ENCODE measurements at places on chromosomes 7 and 10.

- no peak for DNase-seq
Observed at GRCh38 chr7:17929647-17930395, 10.5 kb downstream of the SNX13 start.

- no peak for DNase-seq
Observed at GRCh38 chr7:10707519-10707918, 266.2 kb upstream of the PHF14 start.

DNA sequence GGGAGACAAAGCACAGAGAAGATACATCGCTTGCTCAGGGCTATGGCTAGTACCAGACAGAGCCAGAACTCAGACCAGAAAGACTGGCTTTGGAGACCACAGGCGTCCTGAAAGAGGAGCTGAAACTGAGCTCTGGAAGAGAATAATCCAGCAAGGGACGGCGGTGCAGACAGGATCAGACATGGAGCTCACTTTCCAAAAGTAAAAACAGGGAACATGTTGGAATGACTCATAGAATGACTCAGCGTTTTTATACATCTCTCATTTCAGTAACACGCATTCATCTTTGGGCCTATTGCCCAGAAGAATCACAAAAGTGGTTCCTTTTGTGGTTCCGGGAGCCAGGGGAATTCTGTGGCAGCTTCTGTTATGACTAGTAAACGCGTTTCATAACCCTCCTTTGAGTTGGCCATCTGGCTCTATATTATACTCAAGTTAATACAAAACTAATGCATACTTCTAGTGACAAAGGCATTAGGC is 37.2 kb downstream of the PLEKHS1 start:
- DNase-seq = no peak

GRCh38 chr10:42615419-42615818 is 23.0 kb downstream of the ZNF33B start:
- DNase-seq = no peak

- DNase-seq = no peak
Observed at GRCh38 chr7:1691601-1692514, 21.8 kb downstream of the ELFN1 start.

GRCh38 chr7:26293569-26294308 is 2.1 kb downstream of the SNX10 start:
- DNase-seq = no peak

DNA sequence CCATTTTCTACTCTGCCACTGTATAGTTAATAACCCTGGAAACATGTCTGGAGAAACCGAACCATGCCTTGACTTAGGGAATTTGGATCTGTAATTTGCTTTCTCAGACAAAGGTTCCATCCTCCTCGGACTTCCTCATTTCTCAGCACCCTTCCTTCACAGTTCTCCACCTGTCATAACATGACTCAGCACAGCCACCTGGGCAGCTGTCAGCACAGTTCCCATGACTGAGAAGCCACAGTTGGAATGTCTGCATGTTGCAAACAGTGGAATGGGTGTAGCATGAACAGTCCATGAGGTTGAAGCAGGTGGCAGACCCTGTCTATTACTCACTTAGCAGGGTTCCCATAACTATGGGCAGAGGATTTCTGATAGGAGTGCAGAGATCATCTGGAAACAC is 634 bp upstream of the OR9A4 start:
- DNase-seq = no peak

DNA sequence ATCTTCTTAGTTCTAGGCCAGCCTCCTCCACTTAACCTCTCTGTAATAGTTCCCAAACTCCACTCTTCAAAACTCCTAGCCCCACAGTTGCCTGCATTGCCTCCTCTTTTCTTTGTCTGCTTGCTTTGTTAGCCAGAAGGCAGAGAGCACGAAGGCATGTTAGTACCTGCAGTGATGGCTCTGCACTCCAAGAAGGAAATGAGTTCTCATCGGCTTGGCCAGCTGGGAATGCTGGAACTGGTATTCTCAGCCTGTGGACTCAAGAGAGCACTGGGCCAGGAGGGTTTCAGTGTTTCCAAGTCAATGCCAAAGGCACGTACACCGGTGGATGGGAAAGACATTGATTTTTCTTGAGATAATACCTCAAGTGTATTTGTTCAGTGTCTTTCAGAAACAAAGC is 66.3 kb upstream of the HABP2 start:
- DNase-seq = no peak

DNA sequence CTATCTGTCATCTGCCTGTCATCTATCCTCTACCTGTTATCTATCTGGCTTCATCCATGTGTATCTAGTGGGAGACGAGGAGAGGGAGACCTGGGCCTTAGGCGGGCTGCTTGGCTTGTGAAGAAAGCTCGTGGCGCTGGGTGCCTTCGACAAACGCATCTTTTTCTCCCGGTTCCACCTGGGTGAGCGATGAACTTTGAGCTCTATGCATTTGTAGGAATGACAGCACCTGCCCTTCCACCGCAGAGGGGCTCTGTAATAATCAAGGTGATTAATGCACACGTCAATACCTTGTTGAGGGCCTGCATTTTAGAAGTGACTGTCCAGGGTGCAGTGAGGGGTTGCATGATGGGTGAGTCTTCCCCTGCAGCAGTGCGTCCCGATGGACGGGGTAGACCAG is 2.6 kb upstream of the VIPR2 start:
- DNase-seq = no peak

DNA sequence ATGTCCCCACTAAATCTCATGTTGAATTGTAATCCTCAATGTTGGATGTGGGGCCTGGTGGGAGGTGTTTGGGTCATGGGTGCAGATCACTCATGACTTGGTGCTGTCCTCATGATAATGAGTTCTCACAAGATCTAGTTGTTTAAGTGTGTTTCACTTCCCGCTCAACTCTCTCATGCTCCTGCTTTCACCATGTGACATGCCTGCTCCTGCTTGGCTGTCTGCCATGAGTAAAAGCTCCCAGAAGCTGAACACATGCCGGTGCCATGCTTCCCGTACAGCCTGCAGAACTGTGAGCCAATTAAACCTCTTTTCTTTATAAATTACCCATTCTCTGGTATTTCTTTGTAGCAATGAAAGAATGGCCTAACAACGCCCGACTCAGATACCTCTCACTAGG is 6.2 kb upstream of the PSTK start:
- no peak for DNase-seq

- no peak for DNase-seq
Observed at GRCh38 chr10:4058514-4059029, 273.6 kb upstream of the KLF6 start.

DNA sequence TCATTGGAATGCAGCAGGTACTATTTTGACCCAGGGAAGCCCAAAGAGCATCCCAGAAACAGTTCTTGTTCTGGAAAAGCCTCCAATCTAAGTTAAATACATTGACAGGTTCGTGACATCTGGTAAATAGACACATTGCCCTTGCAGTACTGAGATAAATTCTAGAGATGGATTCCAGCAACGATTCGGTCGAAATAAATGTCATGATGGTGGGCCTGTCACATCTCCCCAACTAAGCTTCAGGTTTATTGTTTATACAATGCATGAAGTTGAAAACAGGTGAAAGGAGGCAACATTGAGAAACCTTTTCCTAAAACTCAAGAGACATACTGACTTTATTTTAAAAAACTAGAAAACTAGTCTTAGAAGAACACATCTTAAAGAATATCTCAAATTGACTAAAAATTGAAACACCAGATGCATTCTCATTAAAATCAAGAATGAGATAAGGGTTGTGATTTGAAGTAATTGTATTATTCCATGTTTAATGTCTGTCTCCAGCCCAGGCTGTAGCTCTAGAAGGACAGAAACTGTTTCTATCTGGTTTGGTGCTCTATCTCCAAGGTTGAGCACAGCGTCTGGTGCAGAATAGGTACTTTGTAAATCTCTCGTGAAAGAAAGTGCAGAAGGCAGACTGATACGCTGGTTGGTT is 114.0 kb downstream of the CABCOCO1 start:
- DNase-seq = no peak

DNA sequence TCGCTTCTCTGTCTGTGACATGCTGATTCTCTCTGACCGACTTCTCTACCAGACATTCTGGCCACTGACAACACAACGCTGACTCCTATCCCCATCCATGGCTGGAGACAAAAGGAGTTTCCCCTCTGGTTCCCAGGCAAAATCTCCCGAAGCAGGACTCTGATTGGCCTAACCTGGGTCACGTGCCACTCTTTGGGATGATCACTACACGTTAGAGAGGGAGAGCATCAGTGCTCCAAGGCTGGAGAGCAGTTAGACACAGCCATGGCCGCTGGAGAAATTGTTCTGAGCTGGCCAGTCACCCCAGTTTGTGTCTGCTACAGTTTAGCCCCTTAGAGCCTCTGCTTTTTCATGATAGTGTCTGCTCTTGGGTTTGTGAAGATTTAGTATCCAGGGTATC is 38.9 kb downstream of the ADAMTS14 start:
- no peak for DNase-seq

DNA sequence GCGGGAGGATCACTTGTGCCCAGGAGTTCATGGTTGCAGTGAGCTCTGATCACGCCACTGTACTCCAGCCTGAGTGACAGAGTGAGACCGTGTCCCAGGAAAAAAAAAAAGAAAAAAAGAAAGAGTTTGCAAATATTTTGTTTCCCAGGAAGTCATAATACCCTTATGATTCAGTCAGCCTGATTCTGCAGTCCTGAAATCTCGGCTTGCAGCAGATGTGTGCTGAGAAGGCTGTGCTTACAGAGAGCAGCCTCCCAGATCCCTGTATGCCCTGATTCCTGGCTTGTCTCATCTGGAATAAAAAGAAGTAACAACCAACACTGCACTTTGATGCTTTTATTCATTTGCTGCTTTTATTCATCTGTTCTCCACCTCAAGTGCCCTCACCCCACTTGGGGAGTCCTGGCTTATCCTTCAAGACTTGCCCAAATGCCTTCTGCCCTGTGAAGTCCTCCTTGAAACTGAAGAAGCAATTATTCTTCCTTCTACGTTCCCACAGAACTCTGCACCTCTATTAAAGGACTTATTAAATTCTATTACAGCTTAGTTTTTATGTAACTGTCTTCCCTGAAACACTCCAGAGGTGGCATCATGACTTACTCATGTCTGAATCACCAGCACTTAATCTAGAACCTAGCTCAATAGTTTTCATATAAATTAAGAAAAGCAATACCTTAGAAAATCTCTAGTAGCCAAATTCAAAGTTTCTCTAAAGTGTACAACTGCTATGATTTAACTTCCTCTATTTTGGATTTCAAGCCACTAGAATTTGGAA is 27.7 kb upstream of the BPGM start:
- DNase-seq = no peak

GRCh38 chr7:835485-836401 is 3.5 kb downstream of the SUN1 start:
- no peak for DNase-seq

DNA sequence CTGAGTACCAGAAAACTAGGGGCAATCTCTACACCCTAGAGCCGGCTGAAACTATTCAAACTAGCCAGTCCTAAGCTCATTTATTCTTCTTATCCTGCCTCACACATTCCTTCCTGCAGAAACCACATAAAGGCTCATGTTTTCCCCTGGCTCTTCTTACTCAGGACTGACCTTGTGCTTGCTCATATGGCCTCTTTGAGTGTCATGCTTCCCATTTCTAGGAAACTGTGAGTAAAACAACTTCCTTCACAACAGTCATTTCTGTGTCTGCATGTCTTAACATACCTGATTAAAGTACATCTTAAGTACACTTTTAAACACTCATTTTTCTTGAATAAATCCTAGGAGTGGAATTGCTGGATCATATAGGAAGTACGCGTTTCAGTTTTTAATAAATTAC is 52.3 kb upstream of the KIAA1217 start:
- no peak for DNase-seq

DNA sequence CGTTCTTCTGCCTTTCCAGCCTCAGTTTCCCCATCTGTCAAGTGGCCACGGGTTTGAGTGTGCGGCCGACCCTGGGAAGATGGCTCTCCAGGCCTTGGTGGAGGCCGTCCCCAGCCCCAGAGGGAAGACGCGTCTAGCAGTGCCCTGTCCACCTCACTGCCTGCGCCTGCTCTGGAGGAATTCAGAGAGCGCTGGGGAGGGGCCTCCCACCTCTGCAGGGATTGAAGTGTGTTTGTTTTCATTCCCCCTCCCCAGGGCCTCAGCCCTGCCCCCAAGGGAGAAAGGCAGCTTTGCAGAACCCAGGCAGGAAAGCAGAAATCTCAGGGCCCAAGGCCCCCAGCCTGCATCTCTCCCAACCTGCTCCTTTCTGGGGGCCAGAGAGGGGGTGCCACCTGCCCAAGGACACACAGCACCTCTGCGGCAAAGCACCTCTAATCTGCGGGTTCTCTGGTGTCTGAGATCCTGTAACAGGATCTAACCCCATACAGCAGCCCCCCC is 91.0 kb downstream of the MICALL2 start:
- no peak for DNase-seq

- no peak for DNase-seq
Observed at GRCh38 chr7:28435732-28436378, 23.5 kb downstream of the CREB5 start.

DNA sequence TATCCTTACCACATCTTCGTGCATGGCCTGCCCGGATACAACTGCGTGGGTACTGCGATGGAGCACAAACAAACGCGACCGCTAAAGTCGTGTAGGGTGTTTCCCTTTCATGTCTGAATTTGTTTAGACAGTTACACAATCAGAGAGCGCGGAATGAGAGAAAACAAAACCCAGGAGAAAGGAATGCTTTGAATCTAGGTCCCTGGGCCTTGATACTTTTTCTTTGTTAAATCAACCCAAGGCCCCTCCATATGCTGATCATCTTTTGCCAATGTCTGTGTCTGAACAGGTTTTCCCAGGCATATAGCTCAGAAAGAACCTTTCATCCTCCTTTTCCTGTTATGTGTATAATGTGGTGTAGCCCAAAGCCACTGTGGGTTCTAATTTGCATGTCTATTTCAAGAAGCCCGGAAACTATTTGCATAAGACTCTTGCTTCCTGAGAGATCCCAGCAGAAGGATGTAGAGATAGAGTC is 145.8 kb downstream of the FRMD4A start:
- DNase-seq = peak; percentile 40

GRCh38 chr10:77810446-77811335 is 115.9 kb downstream of the DLG5 start:
- DNase-seq = no peak

GRCh38 chr10:113735913-113736312 is 15.6 kb upstream of the PLEKHS1 start:
- DNase-seq = no peak

DNA sequence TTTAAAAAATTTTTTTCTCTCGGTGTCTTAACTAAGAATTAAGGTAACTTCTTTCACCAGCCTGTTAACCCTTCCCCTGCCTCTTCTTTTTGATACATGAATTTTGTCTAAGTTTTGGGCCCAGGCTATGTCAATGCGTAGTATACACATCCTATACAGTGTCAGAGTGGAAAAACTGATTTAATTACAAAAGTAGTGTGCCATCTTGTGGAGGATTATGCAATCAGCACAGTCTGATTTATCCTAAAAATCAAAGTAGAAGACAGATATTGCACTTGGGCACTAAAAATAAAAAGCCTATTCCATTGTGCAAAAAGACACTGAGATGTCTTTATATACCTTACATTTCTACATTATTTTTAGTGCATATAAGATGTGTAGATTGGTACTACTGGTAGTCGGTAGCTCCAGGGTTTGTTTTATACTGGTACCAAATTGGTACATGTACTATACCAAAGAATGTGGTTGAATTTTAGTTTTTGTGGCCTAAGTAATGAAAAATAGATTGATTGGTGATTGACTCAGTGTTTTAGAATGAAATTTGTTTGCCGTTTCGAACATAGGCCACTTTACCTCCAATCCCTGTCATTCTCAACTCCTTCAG is 96.6 kb downstream of the MKLN1 start:
- no peak for DNase-seq
